ENCODE measurements at places on chromosomes 13 and 19.

GRCh38 chr13:38350114-38350617 is 515 bp downstream of the UFM1 start:
- DNase-seq, result peak; percentile 78

- no peak for DNase-seq
These were observed 256.1 kb downstream of the DACH1 start for GRCh38 chr13:71610876-71611275.

GRCh38 chr19:11131471-11131870 is 24.1 kb downstream of the SPC24 start:
- no peak for DNase-seq

GRCh38 chr13:27978301-27978968 is 9.3 kb upstream of the CDX2 start:
- DNase-seq, result no peak
